ENCODE measurements at places on chromosomes 13 and 19. TPM values are rescaled to one million over a fixed set of nuclear protein-coding genes. Genes with fewer than 3 reads are reported as not detected.

DNA sequence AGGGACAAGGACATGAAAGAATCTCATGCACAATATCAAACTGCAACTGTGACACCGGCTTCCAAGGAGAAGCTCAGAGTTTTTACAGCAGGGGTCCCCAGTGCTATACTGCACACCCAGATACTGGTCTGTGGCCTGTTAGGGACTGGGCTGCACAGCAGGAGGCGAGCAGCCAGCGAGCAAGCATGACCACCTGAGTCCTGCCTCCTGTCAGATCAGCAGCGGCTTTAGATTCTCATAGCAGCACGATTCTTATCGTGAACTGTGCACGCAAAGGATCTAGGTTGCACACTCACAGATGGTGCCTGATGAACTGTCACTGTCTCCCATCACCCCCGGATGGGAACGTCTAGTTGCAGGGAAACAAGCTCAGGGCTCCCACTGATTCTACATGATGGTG, 13.1 kb upstream of the CD22 start:
- ATAC-seq: no peak

DNA sequence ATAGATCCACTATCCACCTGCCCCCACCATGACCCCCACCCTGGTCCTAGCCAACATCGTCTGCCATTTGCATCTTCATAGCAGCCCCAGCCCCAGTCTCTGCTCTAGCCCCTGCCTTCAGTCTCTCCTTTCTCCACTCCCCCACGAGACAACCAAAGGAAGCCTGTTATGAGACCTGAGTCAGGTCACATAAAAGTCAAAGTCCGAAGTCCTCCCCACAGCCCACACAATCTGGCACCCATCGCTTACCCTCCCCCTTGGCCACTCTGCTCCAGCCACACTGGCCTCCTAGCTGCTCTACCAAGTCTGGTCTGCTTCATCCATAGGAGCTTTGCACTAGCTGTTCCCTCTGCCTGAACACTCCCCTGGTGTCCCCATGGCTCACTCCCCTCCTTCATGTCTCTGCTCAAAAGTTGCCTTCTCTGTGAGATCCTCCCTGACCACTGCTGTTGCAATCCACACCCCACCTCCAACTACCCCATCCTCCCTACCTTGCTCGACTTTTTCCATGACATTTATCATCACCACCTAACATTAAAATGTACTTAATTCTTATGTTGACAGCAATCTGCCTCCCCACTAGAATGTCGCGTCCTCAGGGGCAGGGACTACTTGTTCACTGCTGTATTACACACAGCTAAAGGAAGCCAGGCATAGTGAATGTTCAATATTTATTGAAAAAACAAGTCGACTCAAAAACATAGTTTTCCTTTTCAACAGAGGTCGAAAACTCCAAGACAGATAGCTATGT, 1.2 kb upstream of the PLEKHG2 start:
- ATAC-seq: no peak

DNA sequence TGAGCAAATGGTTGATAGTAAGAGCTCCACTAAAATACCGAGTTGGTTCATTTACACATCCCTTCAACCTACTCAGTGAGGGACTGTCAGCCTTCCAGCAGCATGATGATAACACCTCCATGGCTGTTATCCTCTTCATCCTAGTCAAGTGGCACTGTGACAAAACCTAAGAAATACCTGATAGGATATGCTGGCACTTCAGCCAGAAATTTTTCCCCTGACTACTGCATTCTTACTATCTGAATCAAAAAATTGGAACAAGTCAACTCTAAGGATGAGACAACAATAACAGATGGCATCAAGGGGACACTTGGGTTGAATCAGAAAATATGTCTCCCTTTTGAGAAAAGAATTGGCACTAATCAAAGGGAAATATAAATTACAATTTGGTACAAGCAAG, 193.9 kb downstream of the KCTD12 start:
- ATAC-seq: no peak

DNA sequence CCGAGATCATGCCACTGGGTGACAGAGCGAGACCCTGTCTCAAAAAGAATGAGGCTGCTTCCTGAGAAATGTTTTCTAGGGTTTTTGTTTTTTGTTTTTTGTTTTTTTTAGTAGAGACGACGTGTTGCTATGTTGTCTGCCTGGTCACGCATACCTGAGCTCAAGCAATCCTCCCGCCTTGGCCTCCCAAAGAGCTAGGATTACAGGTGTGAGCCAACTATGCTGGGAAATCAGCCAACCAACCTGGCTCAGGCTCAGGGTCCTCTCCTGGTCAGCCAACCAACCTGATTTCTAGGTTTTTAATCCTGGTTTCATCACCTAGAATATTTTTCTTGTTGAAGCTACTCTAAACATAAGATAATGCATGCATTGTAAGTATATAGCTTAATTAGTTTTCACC, 7.8 kb downstream of the DHX34 start:
- no peak for ATAC-seq

DNA sequence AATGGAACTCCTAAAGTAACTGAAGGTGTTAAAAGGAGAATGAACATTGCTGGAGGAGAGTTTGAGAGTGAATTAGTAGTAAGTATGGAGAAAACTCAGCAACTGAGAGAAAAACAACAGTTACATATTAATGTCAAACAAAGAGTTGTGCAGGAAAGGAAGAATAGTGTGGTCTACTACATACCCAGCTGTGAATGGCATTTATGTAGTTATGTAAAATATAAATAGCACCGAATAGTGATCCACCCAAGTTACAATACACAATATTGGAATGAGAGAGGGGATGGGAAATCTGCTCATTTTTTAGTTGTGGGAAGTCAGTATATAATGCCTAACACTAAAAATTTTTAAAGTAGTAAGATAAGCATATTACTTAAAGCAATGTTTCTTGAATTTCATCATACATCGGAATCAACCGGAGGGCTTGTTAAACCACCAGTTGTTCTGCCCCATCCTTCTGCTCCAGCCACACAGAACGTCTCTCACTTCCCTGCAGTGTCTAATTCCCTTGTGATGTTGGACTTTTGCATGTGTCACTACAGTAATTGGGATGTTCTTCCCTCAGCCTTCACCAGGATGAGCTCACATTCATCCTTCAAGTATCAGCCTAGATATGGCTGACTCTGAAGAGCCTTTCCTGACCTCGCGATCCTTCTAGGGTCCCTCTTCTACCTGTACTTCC, 11.5 kb downstream of the CCDC70 start:
- ATAC-seq: peak; percentile 82

GRCh38 chr13:71596116-71596515, 270.9 kb downstream of the DACH1 start:
- no peak for ATAC-seq

GRCh38 chr13:90943946-90944345, 403.5 kb upstream of the MIR17HG start:
- ATAC-seq: peak; percentile 91

DNA sequence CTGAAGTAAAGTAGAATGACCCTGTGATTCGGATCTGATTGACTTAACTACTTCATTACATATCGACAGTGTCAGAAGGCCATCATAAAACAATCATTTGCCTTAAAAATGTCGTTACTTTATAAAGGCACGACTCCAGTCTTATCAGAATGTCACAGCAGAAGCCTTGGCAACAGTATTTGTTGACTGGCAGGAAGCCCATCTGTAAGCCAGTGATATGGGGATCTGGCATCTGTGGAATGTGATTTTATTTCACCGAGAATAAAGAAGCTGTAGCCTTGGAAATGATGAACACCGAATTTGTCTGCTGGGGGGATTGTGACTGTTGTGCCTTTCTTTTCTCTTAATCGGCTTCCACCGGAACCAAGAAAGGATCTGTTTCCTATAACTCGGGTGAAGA, 362.5 kb downstream of the TDRD3 start:
- ATAC-seq: peak; percentile 47

GRCh38 chr13:36515466-36515865, 83.2 kb downstream of the CCNA1 start:
- ATAC-seq: no peak

DNA sequence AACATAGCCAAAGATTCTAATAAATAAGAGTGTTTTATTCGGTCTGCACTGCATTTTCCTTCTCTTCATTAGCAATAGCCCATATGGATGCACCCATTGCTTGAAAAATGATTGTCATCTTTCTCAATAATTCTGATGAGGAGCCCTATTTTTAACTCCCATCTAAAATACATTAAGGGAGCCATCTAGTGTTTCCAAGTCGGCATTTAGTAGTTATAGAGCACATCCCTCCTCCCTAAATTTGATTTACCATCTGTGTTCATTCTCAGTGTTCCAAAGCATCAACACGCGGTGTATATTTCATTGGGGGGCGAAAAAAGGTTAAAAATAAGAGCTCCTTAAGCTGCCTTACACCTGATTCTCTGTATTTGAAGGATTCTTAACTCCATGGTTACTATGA, 119.2 kb upstream of the IPO5 start:
- no peak for ATAC-seq

GRCh38 chr19:45973553-45974338, at the start of gene NOVA2:
Gene NOVA2, minus strand, starts transcription at chr19:45973865. Its CDS starts 514 bp downstream, at chr19:45973351.
- ATAC-seq: peak; percentile 81

- ATAC-seq: no peak
Measured at GRCh38 chr13:60990032-60990733, 425.5 kb downstream of the PCDH20 start.

GRCh38 chr19:3698386-3698950, 1.8 kb downstream of the PIP5K1C start:
- no peak for ATAC-seq

DNA sequence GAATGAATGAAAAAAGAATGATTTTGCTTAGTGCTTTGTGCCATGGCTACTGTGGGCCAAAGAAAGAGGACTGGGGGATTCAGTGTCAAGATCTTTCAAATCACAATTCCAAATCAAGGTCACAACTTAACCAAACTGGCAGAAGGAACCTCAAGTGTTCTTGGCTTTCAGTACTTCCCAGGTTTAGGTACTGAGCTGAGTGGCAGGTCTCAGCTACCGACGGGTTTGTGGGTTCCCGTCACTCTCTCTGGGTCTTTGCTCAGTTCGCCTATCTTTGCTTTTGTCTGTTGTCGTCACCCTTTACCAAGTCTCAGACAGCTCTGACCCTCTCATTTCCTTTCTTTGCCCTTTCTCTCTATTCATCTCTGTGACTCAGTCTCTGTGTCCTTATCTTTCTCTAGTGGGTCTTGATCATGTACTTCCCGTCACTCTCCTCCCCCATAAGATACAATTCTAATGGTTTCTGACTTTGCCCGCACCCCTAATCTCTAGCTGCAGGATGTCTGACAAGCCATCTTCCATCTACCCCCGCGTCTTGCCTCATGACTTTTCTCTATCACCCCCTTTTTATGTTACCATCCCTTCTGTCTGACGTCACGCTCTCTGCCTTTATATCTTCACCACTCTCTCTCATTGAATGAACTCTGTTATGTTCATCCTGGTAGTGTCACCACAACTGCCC, 33.3 kb upstream of the LRRC4B start:
- no peak for ATAC-seq

- ATAC-seq: no peak
Measured at GRCh38 chr13:39840201-39840600, 184.7 kb downstream of the COG6 start.

- ATAC-seq: no peak
Measured at GRCh38 chr19:56930647-56931535, 90.4 kb upstream of the PEG3 start.

The RFPL4A gene
- total RNA-seq: not detected

The PRR12 gene
- total RNA-seq: 18.8 TPM

The S1PR5 gene
- total RNA-seq: not detected

The LGALS7B gene
- total RNA-seq: not detected

The MAST1 gene
- 0.25 TPM for total RNA-seq

The KISS1R gene
- not detected for total RNA-seq

The FGF21 gene
- total RNA-seq: 0.29 TPM
